ENCODE measurements at places on chromosomes 7 and 10.

DNA sequence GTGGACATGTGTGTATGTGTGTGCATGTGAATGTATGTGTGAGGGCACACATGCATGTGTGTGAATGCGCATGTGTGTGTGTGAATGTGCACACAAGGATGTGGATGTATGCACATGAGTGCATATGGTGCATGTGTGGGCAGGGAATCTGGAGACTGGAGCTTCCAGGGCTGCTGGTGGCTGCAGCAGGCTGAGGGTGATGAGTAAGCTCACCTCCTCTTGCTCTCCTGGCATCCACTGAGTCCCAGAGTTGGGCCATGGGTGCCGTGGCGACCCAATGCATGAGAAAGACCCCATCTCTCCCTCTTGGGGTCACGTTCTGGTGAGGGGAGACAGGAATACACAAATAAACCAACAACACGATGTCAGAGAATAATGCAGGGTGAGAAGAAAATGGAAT is 33.3 kb upstream of the COL13A1 start:
- DNase-seq = no peak

DNA sequence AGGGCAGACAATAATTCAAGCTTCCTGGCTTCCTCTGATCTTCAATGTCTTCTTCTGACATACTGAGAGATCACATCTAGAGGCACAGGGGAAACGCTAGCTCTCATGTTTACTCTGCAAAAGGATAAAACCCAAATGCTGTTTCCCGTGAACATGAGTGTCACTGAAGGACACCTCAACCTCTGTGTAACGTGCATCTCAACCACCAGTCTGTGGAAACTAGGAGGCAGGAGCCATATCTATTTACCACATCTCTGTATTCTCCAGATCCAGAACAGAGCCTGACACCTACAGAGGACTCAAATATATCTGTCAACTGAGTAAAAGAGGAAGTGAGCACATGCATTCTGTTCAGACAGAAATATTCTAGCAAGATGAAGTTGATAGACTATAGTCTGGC is 140.3 kb upstream of the TARP start:
- no peak for DNase-seq

DNA sequence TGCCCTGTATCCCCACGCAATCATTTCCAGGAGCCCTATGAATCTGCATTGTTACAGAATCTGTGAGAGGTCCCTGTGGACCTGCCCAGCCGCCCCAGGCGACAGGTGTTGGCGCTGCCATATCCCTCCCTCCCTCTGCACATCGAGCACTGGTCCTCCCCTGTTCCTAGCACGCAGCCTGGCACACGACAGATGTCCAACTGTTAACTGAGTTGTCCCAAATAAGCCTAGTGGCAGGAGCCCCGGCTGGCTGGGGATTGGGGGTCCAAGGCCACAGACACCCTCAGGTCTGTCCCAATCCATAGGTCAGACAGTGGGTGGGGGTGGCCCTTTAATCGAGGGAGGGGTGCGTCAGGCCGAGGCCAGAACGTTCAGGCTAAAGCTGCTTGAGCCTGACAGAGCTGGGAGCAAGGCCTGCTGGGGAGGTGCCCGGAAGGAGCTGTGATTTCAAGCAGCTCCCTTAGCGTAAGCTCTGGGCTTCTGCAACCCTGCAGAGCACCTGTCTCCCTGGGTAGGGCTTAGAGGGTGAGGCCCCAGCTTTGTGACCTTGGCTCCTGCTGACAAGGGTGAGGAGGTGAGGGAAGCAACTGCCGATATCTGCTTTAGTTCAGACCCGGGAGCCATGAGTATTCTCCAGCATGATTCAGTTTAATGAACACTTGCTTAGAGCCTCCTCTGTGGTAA is 40.1 kb downstream of the ADRA2A start:
- DNase-seq = no peak

DNA sequence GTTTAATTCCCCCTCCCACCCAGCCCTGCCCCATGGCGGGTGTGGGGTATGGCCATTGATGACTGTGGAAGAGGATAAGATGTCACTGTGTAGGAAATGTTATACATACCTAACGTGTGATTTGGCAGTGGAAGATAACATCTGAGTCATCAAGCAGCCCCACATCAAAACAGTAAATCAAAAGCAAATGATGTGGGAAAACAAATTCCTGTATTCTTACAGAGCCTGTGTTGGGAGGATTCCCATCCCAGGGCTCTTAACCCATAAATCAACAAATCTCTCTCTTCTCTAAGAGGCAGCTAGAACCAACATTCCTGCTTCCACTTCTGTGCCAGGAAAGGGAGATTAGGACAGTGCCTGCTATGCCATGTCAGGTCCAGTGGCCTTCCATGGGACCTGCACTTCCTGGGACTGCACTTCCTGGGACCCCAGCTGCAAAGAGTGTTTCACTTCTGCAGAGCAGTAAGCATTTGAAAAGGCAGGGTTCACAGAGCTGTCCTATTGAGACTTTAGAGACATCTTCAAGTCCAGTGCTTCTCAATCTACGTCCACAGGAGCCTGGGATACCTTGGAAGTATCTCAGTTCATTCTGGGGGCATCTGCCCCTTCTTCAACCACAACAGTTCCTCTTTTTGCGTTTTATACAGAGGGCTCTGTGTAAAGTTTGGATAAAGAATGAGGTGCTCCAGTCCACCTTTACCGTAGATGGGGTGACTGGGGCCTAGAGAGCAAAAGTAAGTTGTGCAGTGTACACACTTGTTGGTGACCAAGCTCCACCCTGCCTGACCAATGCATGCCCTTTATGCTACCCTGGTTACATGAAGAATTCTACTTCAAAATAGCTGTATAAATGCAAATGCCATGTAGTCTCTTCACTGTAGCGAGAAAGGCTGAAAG is 45.7 kb downstream of the ATXN7L1 start:
- DNase-seq = no peak

- no peak for DNase-seq
Measured at GRCh38 chr7:150686030-150686631, 625 bp downstream of the GIMAP2 start.

GRCh38 chr10:52883996-52884871 is 111.7 kb upstream of the MBL2 start:
- DNase-seq = no peak

- no peak for DNase-seq
Measured at GRCh38 chr10:132925071-132925561, 17.3 kb downstream of the CFAP46 start.

- DNase-seq = no peak
Measured at GRCh38 chr7:50282813-50283605, 21.5 kb upstream of the IKZF1 start.

GRCh38 chr10:85464336-85464735 is 902.3 kb downstream of the GRID1 start:
- no peak for DNase-seq

DNA sequence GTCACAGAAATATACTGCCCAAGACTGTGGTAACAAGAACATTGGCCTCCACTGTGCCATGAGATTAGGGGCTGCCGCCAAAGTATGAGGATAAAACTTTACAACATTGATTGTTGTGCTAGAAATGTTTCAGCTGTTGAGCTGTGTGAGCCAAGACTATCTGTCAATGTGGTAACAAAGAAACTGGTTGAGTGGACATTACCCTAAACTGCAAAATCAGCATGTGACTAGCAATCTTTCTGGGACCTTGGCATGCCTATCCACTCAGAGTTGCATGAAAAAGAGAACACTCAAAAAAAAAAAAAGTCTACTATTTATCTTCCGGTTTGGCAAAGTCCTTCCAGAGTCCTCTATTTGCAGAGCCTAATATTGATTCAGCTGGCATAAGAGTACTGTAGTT is 605.6 kb upstream of the CNTNAP2 start:
- no peak for DNase-seq

- DNase-seq = no peak
Measured at GRCh38 chr10:78942091-78942501, 126.7 kb upstream of the ZMIZ1 start.

- no peak for DNase-seq
Measured at GRCh38 chr10:45592432-45592831, 80.1 kb downstream of the ZFAND4 start.

GRCh38 chr10:65940816-65941662 is 984.8 kb upstream of the LRRTM3 start:
- DNase-seq = no peak

DNA sequence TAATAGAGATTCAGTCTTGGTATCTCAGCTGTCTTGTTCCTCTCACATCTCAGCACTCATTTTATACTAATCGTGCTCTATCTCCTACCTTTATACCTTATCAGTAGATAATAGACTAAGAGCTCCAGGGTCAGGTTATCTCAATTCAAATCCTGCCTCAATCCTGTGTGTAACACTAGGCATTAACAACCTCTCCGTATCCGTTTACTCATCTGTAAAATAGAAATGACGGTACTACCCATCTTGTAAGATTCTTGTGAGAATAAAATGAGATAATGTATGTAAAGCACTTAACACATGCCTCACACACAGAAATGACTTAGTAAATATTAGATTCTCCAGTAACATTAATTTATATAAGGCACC is 622 bp upstream of the P4HA1 start:
- no peak for DNase-seq

DNA sequence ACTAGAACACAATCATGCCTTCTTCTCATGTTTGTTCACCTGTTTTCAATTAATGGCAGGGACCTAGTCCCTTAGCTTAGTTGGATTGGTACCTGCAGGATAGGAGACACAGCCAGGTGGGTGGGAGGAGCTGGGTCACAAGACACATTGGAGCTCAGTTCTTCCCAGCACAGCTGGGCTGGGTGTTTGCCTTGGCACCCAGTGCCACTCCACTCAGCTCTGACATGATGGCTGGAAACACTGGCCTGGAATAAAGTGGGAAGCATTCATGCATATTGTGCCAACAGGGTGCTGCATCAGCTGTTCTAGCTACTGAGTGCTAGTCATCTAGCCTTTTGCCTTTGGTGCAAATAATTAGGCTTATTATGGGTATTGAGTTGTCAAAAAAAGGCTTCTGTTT is 226.1 kb downstream of the PTEN start:
- no peak for DNase-seq

DNA sequence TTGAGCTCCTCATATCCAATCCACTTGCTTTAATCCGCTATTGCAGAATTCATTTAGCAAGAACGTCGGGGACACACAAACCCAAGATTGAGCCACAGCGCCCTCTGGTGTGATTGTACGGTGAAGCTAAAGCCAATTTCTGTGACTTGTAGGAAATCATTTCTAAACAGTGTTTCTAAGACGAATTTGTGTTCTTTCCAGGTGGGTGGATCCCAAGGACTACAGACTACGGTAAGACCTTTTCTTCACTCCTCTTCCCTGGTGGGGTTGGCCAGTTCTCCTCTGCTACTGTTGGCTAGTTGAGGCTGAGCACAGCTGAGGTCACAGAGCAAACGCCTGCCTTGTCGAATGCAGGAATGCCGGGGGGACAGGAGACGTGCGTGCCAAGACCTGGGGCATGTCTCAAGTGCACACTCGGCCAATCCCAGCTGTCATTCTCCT is 5.2 kb downstream of the DMBT1 start:
- no peak for DNase-seq

GRCh38 chr10:88150339-88150738 is 286.9 kb downstream of the PTEN start:
- DNase-seq = no peak

GRCh38 chr10:88291289-88292184 is 291.6 kb downstream of the RNLS start:
- DNase-seq = no peak

GRCh38 chr7:65475734-65476319 is 102.2 kb downstream of the ZNF92 start:
- no peak for DNase-seq

DNA sequence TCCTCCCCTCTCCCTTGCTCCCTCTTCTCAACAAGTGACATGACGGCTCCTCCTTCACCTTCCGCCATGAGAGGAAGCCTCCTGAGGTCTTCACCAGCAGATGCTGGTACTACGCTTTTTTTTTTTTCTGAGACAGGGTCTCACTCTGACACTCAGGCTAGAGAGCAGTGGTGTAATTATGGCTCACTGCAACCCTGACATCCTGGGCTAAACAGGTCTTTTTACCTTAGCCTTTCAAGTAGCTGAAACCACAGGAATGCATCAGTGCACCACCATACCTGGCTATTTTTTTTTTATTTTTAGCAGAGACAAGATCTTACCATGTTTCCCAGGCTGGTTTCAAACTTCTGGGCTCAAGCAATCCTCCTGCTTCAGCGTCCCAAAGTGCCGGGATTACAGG is 43.6 kb downstream of the MDH2 start:
- no peak for DNase-seq

DNA sequence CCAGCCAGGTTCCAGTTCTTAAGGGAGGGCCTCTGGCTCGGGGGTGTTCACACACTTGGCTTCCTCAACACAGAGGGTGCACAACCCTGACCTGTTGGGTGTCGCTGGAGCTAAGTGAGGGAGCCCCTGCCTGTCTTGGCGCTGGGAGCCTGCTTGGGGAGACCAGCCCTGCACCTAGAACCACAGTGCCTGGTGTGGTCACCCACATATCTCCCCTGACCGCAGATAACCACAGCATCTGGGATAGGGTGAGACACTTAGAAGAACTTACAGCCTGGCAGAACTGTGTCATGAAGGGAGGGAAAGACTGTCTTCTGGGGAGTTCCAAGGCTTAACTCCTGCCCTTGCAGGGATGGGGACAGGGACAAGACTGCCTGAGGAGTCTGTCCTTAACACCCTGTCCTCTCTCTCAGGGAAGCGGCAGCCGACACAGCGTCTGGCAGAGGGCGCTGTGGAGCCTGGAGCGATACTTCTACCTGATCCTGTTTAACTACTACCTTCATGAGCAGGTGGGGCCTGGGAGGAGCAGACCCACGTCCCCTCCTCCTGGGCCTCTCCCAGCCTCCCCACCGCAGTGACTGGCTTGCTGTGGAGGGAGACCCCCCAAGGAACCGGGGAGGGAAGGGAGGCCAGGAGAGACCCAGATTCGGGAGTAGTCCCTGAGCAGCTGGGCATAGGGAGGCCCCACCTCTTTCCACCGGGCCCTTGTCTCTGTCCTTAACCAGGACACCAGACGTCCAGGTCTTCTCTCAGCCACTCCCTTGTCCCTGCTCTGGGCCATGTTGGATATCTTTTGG is 59.0 kb downstream of the PALD1 start:
- no peak for DNase-seq

DNA sequence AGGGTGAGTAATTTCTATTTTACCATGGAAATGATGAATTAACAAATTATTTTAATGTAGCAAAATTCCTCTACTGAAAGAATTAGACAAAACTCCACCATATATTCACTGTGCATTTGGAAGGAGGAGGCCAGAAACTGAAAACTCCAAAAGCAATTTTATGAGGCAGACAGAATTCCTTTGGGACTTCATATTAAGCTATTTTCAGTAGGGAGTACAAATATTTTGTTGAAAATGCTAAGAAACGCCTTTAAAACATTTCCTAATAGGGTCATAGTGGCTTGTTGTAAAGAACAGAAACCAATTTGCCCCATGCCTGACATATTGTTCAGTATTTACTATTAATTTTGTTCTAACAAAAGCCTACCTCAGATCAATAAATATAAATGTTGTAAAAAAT is 117.8 kb downstream of the TES start:
- DNase-seq = no peak

GRCh38 chr10:5971315-5971832 is 6.0 kb downstream of the IL15RA start:
- no peak for DNase-seq

DNA sequence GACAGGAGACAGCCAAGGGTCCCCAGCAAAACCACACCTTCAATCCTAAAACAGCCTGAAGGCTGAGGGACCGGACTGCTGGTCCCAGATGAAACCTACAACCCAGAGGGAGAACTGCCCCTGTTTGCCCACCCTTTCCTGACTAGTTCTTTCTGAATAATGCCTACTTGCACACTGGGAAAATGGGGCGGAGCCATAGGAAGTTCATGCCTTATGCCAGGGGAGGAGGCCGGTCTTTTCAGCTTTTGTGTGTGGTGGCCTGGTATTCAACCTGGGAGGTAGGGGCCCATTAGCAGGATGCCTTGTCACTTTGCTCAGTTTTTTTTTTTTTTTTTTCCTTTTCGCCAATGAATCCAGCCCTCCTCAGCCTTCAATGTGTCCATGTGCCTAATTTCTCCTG is 20.7 kb downstream of the TOMM7 start:
- no peak for DNase-seq
